ENCODE measurements at places on chromosomes 7 and 10.
A peak's percentile ranks its signal among the peaks of the same experiment; 100 is the strongest.

GRCh38 chr7:91373111-91373800 lies 109.0 kb downstream of the FZD1 start:
- no peak overlapping the region for H3K27ac ChIP-seq
- DNase-seq, result no peak
- no peaks in the 10 kb centered on the region for H3K36me3 ChIP-seq
- no peak overlapping the region for H3K4me3 ChIP-seq
- H3K27me3 ChIP-seq, result no peaks in the 10 kb centered on the region
- H3K4me1 ChIP-seq, result no peaks in the 10 kb centered on the region

- H3K36me3 ChIP-seq, result peaks cover 36% of the 10 kb centered on the region
- no peak overlapping the region for H3K27ac ChIP-seq
- no peaks in the 10 kb centered on the region for H3K4me1 ChIP-seq
- DNase-seq, result no peak
- no peak overlapping the region for H3K4me3 ChIP-seq
- H3K27me3 ChIP-seq, result no peaks in the 10 kb centered on the region
Observed at GRCh38 chr7:65962033-65962432, 20.0 kb downstream of the GUSB start.

GRCh38 chr7:131564640-131565039 lies 8.2 kb upstream of the PODXL start:
- no peaks in the 10 kb centered on the region for H3K36me3 ChIP-seq
- no peaks in the 10 kb centered on the region for H3K27me3 ChIP-seq
- H3K4me1 ChIP-seq, result no peaks in the 10 kb centered on the region
- no peak for DNase-seq

DNA sequence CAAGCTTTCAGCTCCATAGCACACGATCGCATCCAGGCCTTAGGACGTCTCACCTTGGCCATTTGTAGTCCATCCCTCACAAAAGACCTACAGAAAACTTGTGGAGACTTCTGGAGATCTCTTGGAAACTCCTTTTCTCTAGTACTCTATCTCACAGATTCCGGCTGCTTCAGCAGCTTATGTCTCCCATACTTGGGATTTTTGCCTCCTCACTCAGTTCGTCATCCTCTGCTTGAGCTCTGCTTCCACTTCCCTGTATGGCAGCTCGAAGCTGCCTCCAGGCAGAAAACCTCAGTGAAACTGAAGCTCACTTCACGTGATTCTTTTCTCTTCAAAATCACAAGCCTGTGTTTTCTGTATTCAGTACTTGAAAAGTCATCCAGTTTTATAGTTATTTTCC lies 178.7 kb upstream of the GDF10 start:
- DNase-seq, result no peak
- H3K4me3 ChIP-seq, result no peak overlapping the region
- no peaks in the 10 kb centered on the region for H3K36me3 ChIP-seq
- no peak overlapping the region for H3K27ac ChIP-seq

DNA sequence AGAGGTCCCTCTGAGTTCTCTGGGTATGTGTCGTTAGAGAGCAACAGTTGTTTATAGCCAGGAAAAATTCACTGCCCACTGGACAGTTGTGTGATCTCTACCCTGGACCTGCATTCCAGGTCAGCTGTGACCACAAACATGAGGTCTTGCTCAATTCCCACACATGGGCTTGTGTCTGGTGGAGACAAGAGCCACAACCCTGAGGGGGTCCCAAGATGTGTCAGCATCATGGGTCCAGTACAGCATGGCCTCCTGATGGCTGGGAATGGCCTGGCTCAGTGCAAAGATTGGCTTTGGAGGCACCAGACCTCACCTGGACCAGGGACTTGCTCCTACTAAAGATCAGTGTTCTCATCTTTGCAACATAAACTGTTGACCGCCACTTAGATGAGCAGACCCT lies 751.6 kb downstream of the GRID1 start:
- no peak overlapping the region for H3K4me3 ChIP-seq
- no peaks in the 10 kb centered on the region for H3K27me3 ChIP-seq
- no peak overlapping the region for H3K27ac ChIP-seq
- DNase-seq, result no peak
- H3K4me1 ChIP-seq, result no peaks in the 10 kb centered on the region

DNA sequence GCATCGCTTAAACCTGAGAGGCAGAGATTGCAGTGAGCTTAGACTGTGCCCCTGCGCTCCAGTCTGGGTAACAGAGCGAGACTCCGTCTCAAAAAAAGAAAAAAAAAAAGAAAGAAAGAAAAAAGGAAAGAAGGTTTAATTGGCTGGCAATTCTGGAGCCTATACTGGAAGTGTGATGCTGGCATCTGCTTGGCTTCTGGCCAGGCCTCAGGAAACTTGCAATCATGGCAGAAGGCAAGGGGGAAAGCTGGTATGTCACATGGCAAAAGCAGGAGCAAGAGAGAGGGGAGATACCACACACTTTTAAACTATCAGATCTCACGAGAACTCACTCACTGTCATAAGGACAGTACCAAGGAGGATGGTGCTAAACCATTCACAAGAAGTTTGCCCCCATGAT lies 190.0 kb downstream of the CALN1 start:
- no peaks in the 10 kb centered on the region for H3K36me3 ChIP-seq
- H3K4me3 ChIP-seq, result no peak overlapping the region

DNA sequence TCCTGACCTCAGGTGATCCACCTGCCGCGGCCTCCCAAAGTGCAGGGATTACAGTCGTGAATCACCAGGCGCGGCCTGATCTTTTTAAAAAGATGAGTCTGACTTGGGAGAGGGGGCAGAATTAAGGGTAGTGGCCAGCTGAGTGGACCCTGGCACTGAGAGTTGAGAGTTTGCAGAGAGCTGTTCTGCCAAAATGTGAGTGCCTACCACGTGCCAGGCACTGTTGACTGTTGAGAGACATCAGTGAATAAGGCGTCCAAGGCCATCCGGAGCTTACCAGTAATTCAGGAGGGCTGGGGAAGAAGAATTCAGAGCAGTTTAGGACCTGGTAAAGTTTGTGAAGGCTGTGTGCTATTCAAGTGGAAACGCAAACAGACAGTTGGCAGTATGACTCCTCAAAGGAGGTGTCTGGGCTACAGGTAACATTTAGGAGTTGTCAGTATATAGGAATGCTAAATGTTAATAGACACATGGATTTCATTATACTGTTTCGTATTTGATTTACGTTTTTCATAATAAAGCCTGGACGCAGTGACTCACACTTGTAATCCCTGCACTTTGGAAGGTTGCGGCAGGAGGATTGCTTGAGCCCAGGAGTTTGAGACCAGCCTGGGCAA lies 1.5 kb downstream of the NIPSNAP2 start:
- no peaks in the 10 kb centered on the region for H3K27me3 ChIP-seq
- no peaks in the 10 kb centered on the region for H3K36me3 ChIP-seq
- H3K27ac ChIP-seq, result peak overlapping the region; percentile 73
- peak overlapping the region; percentile 84 for H3K4me3 ChIP-seq
- peak; percentile 84 for DNase-seq

- no peaks in the 10 kb centered on the region for H3K27me3 ChIP-seq
- H3K36me3 ChIP-seq, result no peaks in the 10 kb centered on the region
- no peak for DNase-seq
- peaks cover 10% of the 10 kb centered on the region for H3K4me1 ChIP-seq
Observed at GRCh38 chr7:73893342-73894101, 32.6 kb downstream of the TMEM270 start.

All from PC-3 (cell line).